NCI-H1105 treated with DMSO at 0.1 percent for 48 hours (cell line): ENCODE measurements at places on chromosomes 2 and 18.

DNA sequence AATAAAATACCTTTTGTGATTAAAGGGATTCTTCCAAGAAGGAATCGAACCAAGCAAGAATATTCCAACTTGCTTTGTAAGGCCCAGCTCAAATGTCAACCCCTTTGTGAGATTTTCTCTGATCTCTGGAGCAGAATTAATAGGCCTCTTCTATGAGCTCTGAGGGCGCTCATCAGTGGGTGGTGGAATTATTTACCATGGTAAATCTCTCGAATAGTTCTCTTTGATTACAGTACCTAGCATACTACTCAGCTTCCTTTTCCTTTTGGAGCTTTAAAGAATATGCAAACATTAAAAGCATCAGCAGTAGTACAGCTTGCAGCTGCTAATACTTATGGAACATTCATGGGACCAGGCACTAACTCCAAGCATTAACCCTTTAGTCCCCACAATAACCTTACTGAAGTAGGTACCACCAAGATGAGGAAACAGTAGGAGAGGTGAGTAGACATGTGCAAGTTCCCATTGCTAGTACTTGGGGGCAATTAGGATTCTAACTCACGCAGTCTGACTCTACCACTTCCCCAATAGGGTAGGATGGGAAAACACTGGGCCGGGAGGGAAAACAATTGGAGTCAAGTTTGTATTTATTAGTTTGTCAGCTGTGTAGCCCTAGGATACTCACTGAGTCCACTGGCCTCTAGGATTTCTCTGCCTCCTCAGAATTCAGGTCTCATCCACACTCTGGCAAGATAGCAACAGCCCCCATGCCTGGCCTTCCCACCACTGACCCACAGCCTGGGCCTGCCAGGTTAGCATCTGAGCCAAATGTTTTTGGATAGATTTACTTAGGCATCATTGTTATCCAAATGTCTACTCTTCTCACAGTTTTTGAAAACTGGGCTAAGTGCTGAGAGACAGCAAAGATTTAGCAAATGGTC lies 21.7 kb downstream of the ADD2 start:
- DNase-seq = no peak

DNA sequence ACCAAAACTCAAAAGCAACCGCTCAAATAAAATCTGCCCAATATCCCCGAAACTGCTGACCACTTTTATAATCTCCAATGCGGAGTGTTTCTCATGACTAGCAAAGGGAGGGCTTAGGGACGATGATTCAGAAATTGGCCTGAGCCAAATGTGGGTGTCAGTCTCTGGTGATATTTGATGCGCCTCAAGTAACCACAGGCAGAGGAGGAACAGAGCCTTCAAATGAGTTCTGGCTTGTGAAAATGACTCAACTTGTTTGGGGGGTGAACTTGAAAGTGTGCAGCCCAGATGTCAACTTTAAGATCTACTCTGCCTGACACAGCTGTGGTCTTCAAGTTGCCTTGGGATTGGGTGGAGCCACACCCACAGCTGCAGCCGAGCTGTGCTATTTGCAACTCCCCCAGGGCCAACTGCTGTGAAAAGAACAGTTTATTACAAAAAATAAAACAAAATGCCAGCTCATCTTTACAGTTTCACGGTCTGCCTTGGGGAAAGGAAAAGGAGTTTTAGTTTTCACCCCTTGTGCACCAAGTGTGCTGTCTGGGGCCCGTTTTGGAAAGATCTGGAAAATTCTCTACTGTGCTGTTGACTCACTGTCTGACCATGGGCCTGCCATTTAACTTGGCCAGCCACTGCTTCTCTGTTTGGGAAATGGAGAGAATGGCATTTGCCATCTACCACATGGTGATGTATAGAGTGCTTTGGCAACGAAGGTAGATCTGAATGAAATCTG lies 222.1 kb downstream of the MTX2 start:
- no peak for DNase-seq

DNA sequence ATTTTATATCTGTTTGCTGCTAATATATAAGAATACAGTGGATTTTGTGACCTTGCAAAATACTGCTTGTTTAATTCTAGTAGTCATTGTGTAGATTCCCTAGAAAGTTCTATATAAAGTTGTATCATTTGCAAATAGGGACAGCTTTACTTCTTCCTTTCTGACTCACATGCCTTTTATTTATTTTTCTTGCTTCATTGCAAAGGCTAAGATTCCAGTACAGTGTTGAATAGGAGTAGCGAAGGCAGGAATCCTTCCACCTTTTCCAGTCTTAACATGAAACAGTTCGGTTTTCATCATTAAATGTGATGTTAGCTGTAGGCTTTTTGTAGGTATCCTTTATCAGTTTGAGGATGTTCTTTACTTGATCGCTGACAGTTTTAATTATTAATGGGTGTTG lies 58.1 kb downstream of the DGKD start:
- DNase-seq = no peak

GRCh38 chr2:42937171-42937875 lies 144.9 kb upstream of the HAAO start:
- no peak for DNase-seq

GRCh38 chr2:150097901-150098531 lies 389.5 kb downstream of the RND3 start:
- DNase-seq = no peak

- peak; percentile 70 for DNase-seq
Observed at GRCh38 chr2:54457323-54458023, 1.3 kb downstream of the SPTBN1 start.

DNA sequence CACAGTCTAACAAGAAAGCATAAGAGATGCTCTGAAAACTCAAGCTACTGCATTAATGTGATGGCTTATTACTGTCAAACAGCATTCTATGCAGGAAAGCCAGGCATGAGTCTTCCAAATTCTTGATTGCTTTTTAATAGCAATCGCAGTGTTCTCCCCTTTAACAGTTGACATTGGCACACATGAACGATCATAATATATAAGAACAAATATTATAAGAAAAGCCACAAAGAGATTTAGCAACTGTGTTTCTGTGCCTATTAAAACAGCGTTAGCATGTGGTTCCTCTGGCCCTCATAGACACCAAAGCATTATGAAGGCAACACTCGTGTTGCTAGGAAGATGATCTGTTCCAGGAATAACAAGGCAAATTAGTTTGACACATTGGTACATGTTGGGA lies 245.0 kb downstream of the ACKR3 start:
- no peak for DNase-seq

- DNase-seq = peak; percentile 24
Observed at GRCh38 chr2:98769114-98769476, 38.2 kb upstream of the MGAT4A start.
